ENCODE measurements at places on chromosomes 7 and 10.

- DNase-seq, result no peak
These were observed 42.8 kb upstream of the PRSS58 start for GRCh38 chr7:142300689-142301088.

- DNase-seq, result no peak
These were observed 376.9 kb downstream of the CALN1 start for GRCh38 chr7:72035266-72035665.

DNA sequence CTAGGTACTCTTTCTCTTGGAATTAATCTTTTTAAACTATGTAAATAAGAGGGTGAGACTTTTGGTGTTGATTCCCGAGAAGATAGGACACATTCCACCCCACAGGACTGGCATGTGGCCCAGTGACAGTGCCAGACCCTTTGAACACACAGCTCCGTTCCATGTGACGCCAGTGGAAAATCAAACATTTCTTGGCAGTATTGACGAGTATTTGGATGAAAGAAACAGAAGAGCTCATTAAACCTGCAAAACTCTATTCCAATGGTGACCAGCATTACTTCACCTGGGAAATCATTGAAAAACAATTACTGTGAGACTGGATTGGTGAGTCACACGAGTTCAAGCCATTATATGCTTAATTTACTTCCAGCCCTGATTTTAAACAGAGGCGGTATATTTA is 25.8 kb downstream of the AKR1E2 start:
- DNase-seq, result no peak

DNA sequence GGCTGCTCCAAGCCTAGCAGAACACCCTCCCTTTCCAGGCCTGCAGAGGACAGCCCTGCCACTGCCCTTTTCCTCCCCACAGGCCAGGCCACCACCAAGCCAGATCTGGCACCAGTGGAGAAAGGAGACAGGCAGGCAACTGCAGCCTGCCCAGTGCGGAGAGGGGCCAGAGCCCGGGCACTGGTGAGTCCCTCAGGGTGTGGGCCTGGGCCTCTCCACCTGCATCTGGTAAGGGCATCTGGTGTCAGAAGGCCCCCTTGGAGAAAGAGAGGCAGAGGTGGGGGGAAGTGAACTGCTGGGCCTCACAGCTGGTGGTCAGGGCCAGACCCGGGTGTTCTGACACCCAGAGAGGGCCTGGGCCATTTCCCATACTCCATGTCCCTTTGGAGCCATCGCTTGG is 27.9 kb downstream of the ZNF783 start:
- DNase-seq, result no peak

DNA sequence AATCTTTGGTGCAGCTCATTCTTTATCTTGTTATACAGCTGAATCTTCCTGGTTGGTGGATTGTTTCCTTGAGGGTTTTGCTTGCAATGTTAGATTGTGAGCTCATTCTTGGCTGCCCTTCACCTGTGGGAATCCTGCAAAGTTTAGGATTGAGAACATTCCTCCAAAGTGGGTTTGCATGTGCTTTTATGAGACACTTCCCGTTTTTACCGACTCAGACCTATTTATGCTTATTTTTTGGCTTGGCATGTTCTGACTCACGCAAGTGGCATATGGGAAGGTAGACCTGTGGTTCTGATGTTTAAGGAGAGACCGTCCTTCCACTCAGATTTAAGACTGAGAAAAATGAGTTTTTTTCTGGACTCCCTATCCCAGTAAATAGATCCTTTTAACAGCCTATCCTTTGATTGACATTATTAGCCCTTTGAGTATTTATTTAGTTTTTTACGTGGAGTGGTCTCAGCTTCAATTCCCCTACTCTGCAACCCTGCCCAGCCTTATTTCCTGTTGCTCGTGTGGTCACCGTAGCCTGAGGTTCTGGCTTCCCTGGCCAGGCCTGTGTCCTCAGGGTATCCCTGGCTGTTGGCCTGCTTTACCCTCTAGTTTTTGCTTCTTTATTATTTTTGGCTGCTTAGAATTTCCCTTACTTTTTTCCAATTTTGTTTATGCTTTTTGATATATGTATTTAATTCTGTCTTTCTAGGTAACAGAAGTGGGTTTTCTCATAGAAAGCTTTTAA is 13.4 kb upstream of the PRF1 start:
- DNase-seq, result no peak

DNA sequence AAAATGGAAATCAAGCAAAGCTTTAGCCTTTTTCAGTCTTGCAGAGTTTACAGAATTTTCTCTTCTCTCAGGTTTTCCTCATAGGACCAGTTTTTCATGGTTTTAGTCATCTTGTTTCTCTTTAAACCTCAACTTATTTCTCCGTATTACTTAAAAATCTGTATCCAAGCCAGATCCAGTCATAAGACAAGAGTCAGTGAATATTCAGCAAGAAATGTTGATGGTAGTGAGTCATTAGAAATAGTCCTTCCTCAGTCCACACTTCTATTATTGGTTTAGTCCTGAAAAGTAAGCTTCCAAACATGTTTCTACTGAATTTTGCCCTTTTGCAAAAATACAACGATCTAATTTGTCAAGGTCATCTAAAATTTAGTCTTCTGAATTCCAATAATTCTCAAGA is 107.0 kb downstream of the VIM start:
- DNase-seq, result no peak

DNA sequence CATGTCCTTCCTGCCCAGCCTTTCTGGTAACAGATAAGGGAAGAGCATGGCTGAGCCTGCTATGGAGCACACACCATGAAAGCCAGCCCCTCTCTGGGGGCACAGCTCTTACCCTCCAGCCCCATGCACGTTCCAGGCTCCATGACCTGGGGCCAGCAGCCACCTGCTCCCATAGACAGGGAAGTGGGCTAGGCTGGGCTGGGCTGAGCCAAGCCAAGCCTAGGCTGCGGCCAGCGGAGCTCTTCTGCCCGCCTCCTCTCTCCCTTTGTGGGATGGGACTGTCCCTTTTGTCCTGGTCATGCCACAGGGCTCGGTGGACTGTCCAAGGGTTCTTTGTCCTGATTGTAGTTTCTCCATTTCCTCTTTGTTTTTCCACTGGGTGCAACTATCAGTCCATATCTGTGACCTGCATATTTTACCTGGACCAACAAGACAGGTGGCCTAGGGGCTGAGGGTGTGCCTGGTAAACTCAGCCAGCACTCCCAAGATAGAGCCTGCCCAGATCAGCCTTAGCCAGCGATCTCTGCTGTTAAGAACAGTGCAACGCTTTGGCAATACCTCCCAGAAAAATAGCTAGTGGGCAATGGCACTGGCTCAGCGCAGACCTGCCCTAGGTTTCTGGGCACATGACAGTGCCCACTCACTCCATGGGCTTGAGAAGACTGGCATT is 97.2 kb upstream of the BTBD16 start:
- no peak for DNase-seq

DNA sequence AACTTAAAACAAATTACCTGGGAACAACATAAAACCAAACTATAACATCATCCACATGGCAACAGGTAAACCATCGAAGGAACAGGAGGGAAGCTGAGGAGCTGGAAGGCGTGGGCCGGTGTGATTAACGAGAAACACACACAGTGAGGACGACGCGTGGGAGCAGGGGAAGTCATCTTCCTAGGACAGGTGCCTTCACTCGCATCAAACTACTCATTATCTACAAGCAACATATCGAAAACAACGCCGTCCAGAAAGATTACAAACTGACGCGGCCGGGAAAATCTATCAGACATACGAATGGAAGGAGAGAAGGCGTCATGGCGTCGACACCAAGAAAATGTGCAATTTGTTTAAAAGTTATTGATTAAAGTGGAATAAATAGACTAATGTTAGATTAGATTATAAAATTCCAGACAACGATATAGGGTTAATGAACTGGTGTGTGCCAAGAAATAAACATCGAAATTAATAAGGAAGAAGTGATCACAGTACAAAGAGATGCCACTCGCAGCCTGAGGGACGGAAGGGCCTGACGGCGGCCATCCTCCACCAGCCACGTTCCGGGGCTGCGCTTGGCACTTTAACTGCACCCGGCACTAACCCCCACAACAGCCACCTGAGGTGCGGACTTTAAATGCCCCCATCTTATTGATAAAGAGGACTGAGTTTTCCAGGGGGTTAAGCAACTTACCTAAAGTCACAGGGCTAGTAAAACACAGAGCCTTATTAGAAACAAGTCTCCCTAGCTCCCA is 581.7 kb downstream of the DNAJB6 start:
- no peak for DNase-seq

- DNase-seq, result peak; percentile 8
These were observed 30.1 kb downstream of the NUDCD3 start for GRCh38 chr7:44460325-44460724.

GRCh38 chr10:98414932-98415730 is at the start of gene PYROXD2:
Gene PYROXD2 (minus strand): TSS chr10:98415182. CDS start chr10:98415135, 47 bp downstream.
- peak; percentile 49 for DNase-seq

GRCh38 chr7:27606270-27607209 is 56.1 kb downstream of the HIBADH start:
- no peak for DNase-seq

- no peak for DNase-seq
These were observed 92.4 kb downstream of the SEMA3A start for GRCh38 chr7:84102213-84102612.

DNA sequence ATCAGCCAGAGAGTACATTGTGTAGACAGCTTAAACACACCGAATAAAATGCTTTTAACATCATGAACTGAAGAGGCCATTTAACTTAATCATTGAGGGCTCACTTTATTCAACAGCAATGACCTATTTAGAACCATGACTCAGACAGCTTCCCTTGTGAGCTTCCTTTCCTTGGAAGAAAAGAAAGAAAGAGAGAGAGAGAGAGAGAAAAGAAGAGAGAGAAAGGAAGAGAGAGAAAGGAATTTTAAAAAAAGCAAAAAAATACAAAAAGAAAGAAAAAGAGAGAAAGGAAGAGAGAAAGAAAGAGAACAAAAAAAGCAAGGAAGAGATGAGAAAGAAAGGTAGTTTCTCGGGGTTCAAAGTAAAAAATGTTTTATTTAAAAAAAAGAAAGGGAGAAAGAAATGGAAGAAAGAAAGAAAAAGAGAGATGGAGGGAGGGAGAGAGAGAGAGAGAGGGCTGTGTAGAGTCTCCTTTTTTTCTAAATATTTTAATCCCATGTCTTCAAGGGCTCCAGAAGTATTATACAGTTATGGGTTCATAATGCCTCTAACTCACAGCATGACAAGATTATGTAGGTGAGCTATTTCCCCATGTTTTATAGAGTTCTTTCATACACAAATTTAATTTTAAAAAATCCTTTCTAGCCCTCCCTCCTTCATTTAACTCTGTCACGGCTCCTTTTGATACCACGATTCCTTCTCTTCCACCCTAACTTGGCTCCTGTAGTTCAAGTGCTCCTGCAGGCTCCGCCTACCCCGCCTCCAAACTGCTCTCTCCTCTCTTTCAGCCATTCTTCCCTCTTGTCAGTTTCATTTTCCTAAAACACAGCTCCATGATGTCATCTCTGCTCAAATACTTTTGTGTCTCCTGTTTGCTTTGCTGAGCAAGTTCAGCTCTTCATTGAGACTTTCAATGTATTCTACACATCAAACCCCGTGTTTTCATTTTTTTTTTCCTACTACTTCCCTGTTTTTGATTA is 85.5 kb downstream of the PRTFDC1 start:
- no peak for DNase-seq

DNA sequence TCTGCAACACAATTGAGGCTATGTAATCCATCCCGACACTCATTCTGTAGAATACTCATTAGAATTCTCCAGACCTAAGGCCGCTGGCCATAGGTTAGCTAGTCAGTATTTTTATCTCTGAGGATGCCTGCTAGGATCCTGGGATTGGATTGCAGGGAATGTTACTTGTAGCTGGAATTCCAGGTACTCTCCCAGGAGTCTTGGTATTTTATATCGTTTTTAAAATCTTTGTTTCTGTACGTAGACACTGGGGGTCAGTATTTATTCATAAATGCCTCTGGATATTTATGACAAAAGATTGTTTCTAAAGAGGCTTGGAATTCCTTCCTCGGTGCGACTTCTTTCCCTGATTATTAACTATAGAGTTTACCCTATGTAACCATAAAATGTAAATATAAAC is 40.1 kb downstream of the BPGM start:
- no peak for DNase-seq

Data from KG1 (cell line).